NCI-H460 (cell line): ENCODE measurements at places on chromosomes 11 and 22. TPM values are rescaled to one million over a fixed set of nuclear protein-coding genes. Genes with fewer than 3 reads are reported as not detected.

DNA sequence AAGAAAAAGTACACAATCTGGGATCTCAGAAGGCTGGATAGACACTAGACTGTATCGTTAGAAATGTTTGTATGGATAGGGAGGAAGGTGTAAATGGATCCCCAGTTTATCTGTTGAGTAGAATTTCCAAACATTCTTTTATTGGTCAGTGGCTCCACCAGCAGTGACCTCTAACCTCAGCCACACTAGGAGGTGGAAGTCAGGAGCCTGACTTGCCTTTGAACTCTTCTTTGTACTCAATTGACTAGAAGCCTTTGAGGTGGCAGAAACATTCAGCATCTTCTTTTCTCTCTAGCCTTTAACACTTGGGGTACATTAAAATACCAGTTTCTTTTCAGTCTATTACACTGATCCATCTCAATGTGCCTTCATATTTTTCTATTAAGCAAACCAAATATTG lies 39.1 kb downstream of the EXT2 start:
- no peak for DNase-seq

The OR56A4 gene
- not detected in 2 replicates for total RNA-seq

GRCh38 chr11:77726524-77726923 lies 88.9 kb upstream of the CLNS1A start:
- no peak for DNase-seq

The VSTM5 gene
- not detected in 2 replicates for total RNA-seq

GRCh38 chr11:17653611-17654010 lies 65.8 kb upstream of the MYOD1 start:
- DNase-seq = no peak

The OR10A6 gene
- not detected in 2 replicates for total RNA-seq
